Ureter (tissue), 1 donor: ENCODE measurements at places on chromosomes 3 and 15.

DNA sequence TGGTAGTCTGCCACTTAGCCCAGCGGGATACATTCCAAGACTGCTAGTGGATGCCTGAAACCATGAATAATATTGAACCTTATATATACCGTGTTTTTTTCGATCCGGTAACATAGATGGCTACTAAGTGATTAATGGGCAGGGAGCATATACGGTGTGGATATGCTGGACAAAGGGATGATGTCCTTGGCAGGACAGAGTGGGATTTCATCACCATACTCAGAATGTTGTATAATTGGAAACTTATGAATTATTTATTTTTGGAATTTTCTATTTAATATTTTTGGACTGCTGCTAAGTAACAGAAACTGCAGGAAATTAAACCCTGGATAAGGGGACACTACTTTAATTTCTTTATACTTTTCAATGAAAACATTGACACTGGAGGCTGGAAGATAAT is 53.2 kb downstream of the ASTE1 start:
- DNase-seq: no peak

DNA sequence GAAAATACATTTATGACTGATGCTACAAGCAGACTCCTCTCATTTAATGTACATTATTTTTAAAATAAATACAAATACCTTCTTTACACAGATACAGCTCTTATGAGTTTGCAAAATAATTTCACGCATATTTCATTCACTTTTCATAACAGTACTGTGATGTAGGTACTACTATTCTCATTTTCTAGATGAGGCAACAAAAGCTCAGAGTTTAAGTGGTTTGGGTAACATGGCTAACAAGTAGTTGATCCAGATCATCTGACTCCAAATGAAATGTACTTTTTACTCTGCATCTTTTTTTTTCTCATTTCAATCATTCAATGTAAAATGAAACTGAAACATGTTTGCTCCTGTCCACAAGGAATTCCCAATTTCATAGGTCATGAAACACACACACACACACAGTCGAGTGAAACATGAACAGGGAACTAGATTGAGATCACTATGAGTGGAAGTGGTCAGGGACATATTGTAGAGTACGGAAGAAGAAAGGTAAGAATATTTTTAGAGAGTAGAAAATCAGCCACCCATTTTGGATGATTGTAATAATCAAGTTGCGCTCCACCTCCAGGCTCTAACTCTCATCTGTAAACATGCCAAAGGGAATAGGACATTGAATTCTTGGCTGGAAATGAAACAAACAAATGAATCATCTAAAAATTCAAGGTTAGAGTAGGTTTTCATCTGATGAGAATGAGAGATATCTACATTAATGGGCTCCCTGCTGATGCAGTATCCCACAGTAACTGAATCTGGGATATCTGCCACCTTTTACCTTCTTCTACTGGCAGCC is 92.4 kb downstream of the CLDN1 start:
- no peak for DNase-seq

DNA sequence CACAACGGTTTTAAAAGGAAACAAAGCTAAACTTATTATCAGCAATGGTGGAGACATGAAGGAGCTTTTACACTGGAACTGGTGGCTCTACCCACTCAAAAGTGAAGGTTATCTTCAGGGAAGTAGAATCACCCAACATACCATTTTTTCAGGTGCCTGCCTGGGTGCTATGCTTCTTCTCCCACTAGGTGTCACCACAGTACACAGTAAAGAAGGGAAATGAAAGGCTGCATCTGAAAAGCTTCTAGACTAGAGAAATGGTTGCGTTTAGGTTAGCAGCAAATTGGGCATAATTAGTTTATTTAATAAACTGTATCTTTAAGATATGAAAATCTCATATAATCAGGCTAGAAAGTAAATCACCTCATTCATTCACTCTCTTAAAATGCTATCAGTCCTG is 47.0 kb upstream of the SELENOK start:
- no peak for DNase-seq

DNA sequence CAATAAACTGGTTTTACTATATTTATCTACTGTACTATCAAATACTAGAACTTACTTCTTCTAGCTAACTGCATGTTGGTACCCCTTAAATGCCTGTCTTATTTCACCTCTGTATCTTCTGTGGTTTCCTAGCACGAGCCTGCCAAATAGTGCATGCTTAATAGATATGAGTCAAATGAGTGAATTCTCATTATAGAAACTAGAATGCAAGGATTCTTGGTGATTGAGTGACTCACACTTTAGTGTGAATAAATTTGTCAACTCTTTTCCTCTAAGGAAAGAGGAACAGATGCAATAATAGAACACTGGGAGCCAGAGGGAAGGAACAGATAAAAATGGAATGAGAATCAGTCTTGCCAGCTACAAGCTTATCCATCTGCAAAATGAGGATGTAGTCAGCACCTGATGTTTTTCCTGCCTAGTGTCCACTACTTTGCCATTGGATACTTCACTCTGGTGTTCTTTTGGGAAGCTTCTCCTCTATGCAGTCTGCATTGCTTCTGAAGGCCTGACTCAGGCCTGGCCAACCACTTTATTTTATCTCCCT is 189.1 kb upstream of the CADPS start:
- DNase-seq: no peak

- no peak for DNase-seq
These were observed 25.8 kb upstream of the RPL39L start for GRCh38 chr3:187165144-187165543.

- DNase-seq: no peak
These were observed 23.1 kb upstream of the TSEN2 start for GRCh38 chr3:12461097-12461649.

DNA sequence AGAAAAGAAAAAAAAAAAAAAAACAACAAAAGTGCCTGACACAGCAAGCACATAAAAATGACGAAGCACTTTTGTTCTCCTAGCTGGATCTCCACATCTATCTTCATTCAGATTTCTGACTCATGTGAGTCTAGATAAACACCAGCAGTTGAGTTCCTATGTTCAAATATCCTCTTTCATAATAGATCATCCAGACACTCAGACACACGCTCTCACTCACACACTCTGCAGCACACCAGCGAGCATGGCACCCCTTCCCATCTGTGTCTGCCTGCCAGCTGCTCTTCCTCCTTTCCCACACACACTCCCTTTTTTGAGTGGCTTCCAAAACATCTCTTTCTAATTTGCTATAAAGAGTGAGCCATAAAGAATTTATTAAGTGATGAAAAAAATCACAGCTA is 19.8 kb upstream of the CELF6 start:
- DNase-seq: no peak

DNA sequence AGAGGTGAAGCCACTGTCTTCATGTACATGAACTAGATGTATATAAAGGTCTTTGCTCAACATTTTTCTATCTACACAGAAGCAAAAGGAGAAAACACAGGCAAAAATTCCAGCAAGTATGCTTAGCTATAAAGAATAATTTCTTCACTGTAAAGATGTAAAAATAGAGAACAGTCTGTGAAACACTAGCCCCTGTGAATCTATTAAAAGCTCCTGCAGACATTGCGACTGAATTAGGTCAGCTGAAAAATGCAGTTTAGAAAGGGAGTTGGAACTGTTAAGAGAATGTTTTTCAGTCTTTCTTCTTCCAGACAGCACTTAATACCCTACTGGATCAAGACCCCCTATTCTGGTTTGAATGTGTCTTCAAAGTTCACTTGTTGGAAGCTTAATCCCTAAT is 291.5 kb downstream of the KBTBD8 start:
- no peak for DNase-seq

GRCh38 chr15:93943586-93943985 is 287.8 kb upstream of the MCTP2 start:
- no peak for DNase-seq

GRCh38 chr3:60298141-60298540 is 953.1 kb downstream of the FHIT start:
- no peak for DNase-seq
